ENCODE measurements at places on chromosomes 7 and 10. TPM values are rescaled to one million over a fixed set of nuclear protein-coding genes. Genes with fewer than 3 reads are reported as not detected.

The CALHM3 gene
- polyA plus RNA-seq, result not detected

The UBTD1 gene
- polyA plus RNA-seq, result 7.0 TPM

The ST7 gene
- polyA plus RNA-seq, result 15.5 TPM

The MCMBP gene
- polyA plus RNA-seq, result 22.4 TPM

The CYP26C1 gene
- polyA plus RNA-seq, result 0.01 TPM

The PIP4K2A gene
- 7.7 TPM for polyA plus RNA-seq

The GRM3 gene
- 0.10 TPM for polyA plus RNA-seq

The FBXO24 gene
- not detected for polyA plus RNA-seq

The CTAGE4 gene
- polyA plus RNA-seq, result 16.5 TPM

The LIPF gene
- not detected for polyA plus RNA-seq

The GJD4 gene
- not detected for polyA plus RNA-seq

The CCL24 gene
- 76.7 TPM for polyA plus RNA-seq

The ZNF786 gene
- 2.7 TPM for polyA plus RNA-seq

The NODAL gene
- polyA plus RNA-seq, result 0.04 TPM

The NFE2L3 gene
- polyA plus RNA-seq, result 1.8 TPM

The C7orf57 gene
- 0.04 TPM for polyA plus RNA-seq

The VWDE gene
- polyA plus RNA-seq, result 0.01 TPM
